ENCODE measurements at places on chromosomes 2 and 18. TPM values are rescaled to one million over a fixed set of nuclear protein-coding genes. Genes with fewer than 3 reads are reported as not detected.

Gene ABHD1
- 1.3 TPM for total RNA-seq

Gene SULT1C2
- 0.83 TPM for total RNA-seq

Gene ADGRF3
- not detected for total RNA-seq

Gene DPP4
- total RNA-seq, result 0.69 TPM

Gene C2orf66
- 0.19 TPM for total RNA-seq

Gene LMAN2L
- total RNA-seq, result 23.2 TPM

Gene AQP4
- total RNA-seq, result not detected

Gene IL1F10
- not detected for total RNA-seq

Gene MC2R
- total RNA-seq, result not detected

Gene NDC80
- total RNA-seq, result 14.2 TPM

Gene ZC3H15
- 81.7 TPM for total RNA-seq

Gene ZNF385B
- total RNA-seq, result not detected

Gene FRZB
- 0.03 TPM for total RNA-seq

Gene TRIM43
- total RNA-seq, result not detected

Gene OSBPL1A
- 11.7 TPM for total RNA-seq

Gene CERKL
- total RNA-seq, result 0.17 TPM

Gene CFAP53
- total RNA-seq, result 0.13 TPM

Gene LAMA1
- 0.06 TPM for total RNA-seq

Gene VIT
- total RNA-seq, result not detected

Gene ANO7
- total RNA-seq, result 1.7 TPM

Gene PRKAG3
- not detected for total RNA-seq

Gene GALNT3
- total RNA-seq, result not detected

Gene PAIP2B
- 0.23 TPM for total RNA-seq

Gene ATP6V1B1
- total RNA-seq, result 0.32 TPM

Gene ALS2
- total RNA-seq, result 8.3 TPM

Gene KYNU
- 270 TPM for total RNA-seq

Gene TPO
- total RNA-seq, result 0.20 TPM

Gene ALPP
- total RNA-seq, result 0.56 TPM

Gene CPLX4
- not detected for total RNA-seq

Gene SPEG
- 5.2 TPM for total RNA-seq

Measured in A549 treated with RU486 at 1 μM for 4 hours (cell line).